ENCODE measurements at places on chromosomes 2 and 18.
A peak's percentile ranks its signal among the peaks of the same experiment; 100 is the strongest.

DNA sequence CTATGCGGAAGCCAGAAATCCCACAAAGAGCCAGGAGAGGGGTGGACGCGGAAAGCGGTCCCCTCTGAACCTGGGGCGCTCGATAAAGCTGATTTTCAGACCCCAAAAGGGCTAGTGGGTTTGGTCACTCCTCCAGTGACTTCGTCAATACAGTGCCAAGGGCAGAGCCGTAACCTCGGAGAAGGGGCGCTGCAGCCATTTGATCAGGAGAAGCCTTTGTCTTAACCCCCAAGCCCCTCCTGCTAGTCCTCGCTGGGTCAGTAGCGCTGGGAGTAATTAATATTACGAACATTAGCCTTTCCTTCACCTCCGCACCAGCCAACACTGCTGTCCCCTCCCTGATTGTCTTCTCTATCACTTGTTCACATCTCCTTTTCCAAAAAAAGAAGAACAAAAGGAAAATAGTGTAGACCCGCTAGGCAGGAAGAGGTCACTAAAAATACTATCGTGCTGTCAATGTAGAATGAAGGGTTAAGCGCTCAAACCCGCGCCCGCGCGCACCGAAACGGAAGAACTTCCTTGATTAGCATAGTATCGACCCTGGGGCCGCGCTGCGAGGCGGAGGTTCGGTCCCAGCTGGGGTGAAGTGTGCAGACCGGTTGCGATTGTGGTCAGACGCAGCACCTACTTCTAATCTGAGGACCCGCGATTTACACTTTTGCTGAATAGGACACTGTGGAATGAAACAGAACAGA is 63.2 kb upstream of the MAPRE2 start:
- DNase-seq: no peak

DNA sequence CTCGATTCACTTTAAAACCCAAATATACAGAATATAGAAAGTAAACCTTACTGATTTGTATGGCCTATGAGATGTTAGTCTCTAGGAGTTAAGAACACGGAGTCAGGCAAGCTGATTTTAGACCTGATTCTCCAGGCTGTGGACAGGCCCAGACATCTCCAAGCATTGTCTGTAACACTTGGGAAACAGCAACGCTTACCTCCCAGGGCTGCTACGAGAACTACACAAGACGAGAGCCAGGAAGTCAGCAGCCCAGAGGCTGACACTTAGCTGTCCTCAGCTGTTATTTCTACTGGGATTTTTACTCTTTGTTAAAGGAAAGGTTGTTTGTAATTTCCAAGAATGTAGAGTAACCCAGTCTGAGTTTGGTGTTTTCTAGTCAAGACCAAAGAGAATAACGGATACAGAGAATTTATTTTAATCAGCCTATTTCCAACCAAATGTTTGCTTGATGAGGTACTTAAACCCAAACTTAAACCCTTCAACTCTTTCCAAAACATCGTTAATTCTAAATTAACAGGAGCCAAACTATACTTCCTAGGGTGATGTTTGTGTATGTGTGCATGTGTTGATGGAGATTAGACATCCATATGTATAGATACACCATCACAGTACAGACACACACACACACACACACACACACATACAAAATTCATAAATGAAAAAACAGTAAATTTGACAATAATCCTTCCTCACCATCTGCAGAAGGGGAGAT is 123.4 kb downstream of the LAMA1 start:
- no peak for DNase-seq

DNA sequence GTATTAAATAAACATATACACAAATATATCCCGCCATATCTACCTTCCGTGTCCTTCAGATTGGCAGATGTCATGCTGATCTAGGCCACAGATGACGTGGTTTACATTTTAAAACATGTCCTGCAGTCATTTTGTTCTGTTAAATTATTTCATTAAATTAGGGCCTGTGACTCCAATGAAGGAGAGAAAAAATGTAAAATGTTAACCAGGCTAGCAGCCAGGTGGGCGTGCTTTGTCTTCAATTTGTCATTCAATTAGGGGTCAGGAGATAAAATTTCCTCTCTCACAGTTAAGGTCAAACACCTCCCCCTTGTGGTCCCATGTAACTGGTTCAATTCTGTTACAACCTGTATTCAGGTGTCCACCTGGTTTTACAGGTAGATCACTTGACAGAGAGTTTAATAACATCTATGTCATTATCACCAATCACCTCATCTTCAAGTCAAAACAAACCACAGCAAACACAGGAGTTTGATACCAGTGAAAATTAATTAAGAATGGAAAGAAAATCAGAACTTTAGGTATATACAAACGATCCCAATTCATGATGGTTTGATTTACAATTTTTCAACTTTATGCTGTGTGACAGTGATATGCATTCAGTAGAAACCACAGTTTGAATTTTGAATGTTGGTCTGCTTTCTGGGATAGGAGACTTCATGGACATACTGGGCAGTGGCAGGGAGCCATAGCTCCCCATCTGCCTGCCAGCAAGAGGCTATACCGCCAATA is 339.4 kb downstream of the CMPK2 start:
- DNase-seq: peak; percentile 49

DNA sequence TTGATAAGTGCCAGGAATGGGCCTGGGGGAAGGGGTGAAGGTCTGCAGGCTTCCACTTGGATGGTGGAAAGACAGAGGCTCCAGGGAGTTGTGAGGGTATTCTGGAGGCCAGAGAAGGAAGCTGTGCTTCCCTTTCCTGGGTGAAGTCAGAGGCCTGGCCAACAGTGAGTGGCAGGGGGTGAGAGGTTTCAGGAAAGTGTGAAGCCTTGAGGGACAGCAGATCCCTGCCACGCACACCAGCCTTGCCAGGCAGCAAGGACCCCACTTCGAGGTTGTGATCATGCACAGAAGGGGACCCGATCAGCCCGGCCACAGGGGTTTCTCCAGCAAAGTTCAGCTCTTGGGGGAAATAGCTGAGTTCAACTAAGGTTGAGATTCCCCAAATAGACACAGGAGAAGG is 66.5 kb downstream of the SMAD7 start:
- DNase-seq: no peak

GRCh38 chr18:63098018-63098981 is 221.3 kb downstream of the BCL2 start:
- DNase-seq: no peak

DNA sequence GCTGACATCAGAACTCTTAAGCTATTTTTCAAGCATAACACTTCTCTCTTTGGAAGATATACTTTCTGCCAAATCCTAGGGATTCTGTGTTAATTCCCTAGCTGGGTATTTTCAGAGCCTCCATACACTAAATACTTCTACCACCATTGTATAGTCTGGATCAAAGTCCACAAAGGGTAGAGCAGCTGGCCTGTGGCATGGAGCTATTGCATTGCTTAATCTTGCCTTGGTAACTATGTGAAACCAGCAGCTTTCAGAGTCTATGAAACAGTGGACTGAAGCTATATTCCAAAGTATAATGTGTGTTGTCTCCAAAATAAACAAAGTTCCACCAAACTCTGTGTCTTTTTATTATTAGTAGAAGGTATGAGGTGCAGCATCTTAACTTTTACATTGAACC is 296.9 kb upstream of the CDH19 start:
- DNase-seq: no peak

- no peak for DNase-seq
Observed at GRCh38 chr2:101732199-101732598, 34.7 kb downstream of the MAP4K4 start.

GRCh38 chr18:57859314-57859713 is 56.2 kb upstream of the ATP8B1 start:
- DNase-seq: no peak

GRCh38 chr2:181356526-181357130 is 100.6 kb upstream of the ITGA4 start:
- DNase-seq: no peak

- no peak for DNase-seq
Observed at GRCh38 chr2:33810046-33810835, 211.1 kb upstream of the FAM98A start.

DNA sequence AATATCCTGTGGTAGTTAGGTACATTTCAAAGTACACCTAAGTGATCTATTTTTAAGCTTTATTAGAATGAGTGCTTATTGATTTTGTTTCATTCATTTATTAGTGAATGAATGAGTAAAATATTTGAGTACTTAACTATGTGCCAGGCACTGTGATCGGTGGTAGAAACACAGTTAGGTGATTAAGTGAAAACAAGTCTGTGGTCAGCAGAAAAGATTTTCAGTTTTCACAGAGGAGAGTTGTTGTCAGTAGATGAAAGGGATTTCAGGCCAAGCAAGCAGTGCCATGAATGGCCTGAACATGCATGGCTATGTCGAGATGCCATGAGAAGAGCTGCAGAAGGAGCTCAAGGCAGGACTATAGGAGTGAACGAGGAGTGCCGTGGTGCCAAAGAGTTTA is 85.9 kb downstream of the SPTBN1 start:
- DNase-seq: no peak

- DNase-seq: no peak
Observed at GRCh38 chr18:22391407-22392345, 26.0 kb downstream of the CTAGE1 start.

DNA sequence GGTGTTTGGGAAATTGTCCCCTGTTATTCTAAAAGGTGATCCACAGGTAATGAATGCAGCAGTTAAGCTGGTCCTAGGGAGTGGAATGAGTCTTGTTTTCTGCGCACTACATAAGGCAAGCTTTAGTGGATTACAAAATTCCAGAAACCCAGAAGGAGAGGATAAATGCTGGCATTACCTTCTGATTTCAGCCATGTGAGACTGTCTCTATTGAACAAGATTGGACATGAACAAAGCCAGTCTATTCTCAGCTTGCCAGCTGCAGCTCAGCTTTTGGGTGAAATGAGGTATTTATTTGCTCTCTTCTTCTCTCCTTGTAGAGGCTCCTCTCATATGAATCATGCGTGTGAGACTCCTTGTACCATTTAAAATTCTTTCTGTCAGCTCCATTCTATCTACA is 944.9 kb downstream of the CNTNAP5 start:
- no peak for DNase-seq

DNA sequence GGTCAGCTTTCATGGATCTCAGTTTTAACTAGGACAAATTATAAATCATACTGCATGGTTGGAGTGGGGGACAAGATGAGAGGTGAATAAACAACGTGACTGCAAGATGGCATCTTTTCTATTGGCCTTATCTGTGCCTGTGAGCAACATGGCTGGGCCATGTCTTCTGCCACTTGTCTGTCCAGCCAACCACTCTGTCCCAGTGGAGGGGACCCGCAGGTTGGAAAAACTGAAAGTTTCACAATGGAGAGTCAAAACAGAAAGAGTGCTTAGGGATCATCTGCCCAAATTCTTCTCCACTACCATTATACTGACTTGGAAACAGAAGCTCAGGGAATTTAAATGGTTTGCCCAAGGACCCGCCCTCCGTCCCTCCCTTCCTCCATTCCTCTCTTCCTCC is 104.1 kb downstream of the ALK start:
- DNase-seq: no peak

DNA sequence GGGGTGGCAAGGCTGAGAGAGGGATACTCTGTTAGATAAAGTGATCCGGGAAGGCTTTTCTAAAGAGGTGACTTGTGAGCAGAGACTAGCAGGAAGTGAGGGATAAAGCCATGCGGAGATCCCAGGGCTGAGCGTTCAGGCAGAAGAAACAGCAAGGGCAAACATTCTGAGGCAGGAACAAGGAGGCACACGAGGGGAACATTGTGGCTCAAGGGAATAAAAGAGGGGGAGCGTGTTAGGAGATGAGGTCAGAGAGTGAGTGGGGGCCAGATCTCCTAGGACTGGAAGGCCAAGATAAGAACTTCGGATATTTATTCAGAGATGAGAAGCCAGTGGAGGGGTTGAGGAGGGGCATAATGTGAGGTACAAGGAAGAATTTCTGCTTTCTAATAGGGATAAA is 67.1 kb downstream of the ACTR2 start:
- DNase-seq: no peak

DNA sequence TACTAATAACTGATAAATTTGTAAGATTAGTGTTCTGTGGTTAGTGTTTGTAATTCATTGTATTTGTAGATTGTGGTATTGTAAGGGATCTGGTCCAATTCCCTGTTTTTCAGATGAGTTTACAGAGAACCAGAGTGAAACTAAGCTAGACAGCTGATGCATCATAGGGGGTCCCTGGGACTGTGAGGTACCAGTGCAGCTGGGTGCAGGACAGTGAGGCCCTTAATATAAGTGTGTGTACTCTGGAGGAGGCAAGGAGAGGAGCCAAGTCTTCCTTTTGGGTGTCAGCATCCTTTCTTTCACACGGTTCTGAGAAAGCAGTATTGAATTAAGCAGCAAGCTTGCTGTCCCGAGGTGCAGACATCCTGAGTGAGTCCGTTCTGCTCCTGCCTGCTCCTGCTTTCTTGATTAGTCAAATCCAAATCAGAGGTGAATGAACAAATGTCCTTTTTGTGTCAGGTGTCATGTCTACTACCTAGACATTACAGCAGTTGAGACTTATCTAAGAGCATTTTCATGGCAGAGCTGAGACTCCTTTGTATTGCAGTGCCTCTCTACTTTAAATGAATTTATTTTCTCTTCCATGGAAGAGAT is 194.9 kb downstream of the MCFD2 start:
- no peak for DNase-seq

DNA sequence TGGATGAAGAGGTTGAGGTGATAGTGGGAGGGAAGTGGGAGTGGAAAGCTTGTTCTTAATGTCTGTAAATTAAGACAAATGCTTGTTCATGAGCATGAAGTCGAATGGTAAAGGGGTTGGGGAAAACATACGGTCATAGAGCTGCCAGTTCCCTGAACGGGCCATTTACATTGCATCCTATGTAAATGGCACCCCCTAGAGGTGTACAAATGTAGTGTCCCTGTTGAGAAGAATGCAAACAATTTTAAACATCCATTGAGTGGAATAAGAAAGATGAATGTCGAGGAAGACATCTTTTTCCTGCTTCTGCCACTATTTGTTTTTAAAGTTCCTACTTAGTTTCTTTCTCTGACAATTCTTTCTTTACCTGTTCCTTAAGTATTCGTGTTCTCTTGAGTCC is 155.7 kb downstream of the RDH14 start:
- peak; percentile 3 for DNase-seq

- no peak for DNase-seq
Observed at GRCh38 chr2:11393711-11394236, 49.3 kb upstream of the ROCK2 start.

- no peak for DNase-seq
Observed at GRCh38 chr2:27622921-27623384, 5.9 kb downstream of the CCDC121 start.

- DNase-seq: no peak
Observed at GRCh38 chr2:106944215-106944614, 58.2 kb upstream of the ST6GAL2 start.

DNA sequence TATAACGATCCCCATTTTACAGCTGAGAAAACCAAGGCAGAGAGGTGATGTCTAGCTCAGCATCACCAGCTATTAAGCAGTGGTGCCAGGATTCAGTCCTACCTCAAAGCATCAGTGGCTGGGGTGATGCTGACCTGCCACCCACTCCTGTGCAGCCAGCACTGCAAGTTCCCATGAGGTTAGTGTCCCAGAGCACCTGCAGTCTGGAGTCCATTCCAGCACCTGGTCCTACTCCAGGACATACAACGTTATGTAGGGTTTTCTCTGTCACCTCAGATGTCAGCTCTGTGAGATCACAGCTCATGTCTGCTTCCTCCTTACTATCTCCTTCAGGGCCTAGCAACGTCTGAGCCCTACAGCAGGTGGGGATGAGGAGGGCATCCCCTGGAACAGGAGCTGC is 328.0 kb upstream of the HS6ST1 start:
- no peak for DNase-seq

GRCh38 chr2:98460573-98461497 is 16.2 kb downstream of the INPP4A start:
- no peak for DNase-seq

Data from neuronal stem cell (in vitro differentiated cells).